ENCODE measurements at places on chromosomes 6 and 20. TPM values are rescaled to one million over a fixed set of nuclear protein-coding genes. Genes with fewer than 3 reads are reported as not detected.

Gene GDAP1L1
- not detected for total RNA-seq

DNA sequence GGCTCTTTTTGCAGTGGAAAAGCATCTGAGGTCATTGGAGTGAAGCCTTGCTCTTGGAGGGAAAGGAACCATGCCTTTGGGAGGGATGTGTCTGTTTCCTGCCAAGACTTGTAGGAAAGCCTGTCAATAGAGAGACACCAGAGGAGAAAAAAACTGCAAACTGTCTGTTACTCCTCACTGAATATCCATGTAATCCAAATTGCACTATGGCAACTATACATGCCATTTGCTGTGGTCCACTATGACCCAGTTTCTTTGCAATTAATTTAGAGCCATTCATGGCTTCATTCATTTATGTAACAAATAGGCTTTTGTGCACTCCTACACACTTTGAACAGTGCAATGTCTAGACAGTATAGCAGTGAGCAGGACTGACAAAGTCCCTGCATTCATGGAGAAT is 296.5 kb downstream of the SLC35F1 start:
- no peaks in the 10 kb centered on the region for H3K36me3 ChIP-seq
- DNase-seq: no peak
- no peak overlapping the region for H3K4me3 ChIP-seq
- H3K27ac ChIP-seq: no peak overlapping the region
- no peaks in the 10 kb centered on the region for H3K27me3 ChIP-seq

DNA sequence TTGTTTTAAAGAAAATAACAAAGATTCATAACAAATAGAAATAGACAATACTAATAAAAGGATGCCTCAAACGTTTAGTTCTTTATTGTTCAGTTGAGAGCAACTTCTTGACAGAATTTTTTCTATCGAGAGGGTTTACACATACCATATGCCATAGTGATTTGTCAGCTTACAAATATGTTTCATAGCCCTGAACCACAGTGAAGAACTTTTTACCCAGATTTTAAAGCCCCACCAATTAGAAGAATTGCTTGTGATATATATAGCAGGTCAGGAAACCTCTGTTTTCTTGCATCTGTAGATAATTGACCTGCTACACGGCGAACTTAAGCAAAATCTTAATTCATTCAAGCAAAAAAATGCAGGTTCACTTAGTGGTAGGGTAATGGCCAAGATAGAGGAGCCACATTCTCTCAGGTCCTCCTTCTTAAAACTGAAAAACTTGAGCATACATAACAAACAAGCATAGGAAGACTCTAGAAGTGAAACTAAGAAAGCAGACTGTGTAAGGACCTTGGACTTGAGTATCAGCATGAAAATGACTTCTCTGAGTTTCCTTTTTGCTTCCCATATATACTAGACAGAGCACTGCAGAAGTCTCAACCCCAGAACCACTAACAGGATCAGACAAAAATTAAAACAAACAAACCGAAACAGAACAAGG is 39.5 kb downstream of the CRISP1 start:
- H3K27me3 ChIP-seq: no peaks in the 10 kb centered on the region
- DNase-seq: no peak
- no peaks in the 10 kb centered on the region for H3K4me1 ChIP-seq
- H3K27ac ChIP-seq: no peak overlapping the region
- H3K4me3 ChIP-seq: no peak overlapping the region

GRCh38 chr6:158488065-158488464 is 71.8 kb upstream of the TMEM181 start:
- H3K36me3 ChIP-seq: no peaks in the 10 kb centered on the region
- no peaks in the 10 kb centered on the region for H3K4me1 ChIP-seq
- no peak for DNase-seq
- no peak overlapping the region for H3K27ac ChIP-seq
- no peaks in the 10 kb centered on the region for H3K27me3 ChIP-seq
- no peak overlapping the region for H3K4me3 ChIP-seq

Gene HLA-DMB
- total RNA-seq: 7.3 TPM

Gene NRSN1
- not detected for total RNA-seq

DNA sequence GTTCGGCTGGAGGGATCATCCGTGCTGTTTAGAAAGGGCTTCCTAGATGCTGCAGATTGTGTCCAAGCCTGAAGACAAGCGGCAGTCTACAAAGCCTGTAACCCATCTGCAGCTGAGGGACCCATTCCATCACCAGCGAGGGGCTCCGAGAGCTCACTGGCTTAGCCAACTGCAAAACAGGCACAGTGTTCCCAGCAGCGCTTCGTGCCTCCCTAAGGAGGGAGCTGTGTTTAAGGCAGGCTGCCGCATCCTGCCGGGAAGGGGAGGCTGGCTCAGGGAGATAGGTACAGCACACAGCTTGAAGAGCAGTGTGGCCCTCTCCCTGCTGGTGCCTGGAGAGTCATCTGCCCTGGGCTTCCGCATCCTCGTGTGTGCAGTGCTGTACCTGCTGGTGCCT is 32.4 kb downstream of the DUSP22 start:
- H3K27ac ChIP-seq: no peak overlapping the region
- no peak overlapping the region for H3K4me3 ChIP-seq
- H3K4me1 ChIP-seq: no peaks in the 10 kb centered on the region

DNA sequence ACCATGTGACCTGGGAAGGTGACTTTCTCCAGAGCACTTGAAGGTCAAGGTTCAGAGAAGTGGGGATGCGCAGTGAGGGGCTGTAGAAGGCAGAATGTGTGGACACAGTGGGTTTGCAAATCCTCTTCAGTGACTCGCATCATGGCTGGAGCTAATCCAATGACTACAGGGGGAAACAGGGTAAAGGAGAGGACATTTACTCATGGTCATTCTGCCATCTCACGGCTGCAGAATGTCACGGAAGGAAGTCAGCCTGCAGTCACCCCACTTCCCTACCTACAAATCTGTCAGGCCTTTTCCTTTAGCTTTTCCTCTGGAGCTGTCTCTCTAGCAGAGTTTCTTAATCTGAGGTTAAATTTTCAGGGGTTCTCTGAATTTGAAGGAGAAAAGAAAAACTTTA is 337.6 kb downstream of the CDC5L start:
- H3K27ac ChIP-seq: no peak overlapping the region
- no peaks in the 10 kb centered on the region for H3K36me3 ChIP-seq
- no peaks in the 10 kb centered on the region for H3K27me3 ChIP-seq
- H3K4me3 ChIP-seq: no peak overlapping the region

DNA sequence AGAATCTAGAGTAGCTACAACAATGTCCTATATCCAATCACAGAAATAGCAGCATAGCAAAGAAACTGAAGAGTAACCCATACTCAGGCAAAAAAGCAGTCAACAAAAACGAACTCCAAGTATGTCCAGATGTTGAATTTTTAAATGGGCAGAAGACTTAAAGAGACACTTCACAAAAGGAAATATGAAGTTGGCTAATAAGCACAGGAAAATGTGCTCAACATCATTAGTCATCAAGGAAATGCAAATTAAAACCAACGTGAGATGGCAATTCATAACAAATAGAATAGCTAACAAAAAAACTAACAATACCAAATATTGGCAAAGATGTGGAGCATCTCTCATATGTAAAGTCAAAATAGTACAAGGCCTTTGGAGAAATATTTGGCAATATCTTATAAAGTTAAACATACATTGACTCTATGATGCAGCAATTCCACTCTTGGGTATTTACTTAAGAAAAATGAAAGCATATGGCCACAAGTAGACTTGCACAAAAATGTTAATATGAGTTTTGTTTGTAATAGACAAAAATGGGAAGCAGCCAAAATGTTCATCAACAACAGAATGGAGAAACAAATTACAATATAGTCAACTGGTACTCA is 37.7 kb downstream of the FRK start:
- no peaks in the 10 kb centered on the region for H3K4me1 ChIP-seq
- no peak for DNase-seq
- H3K4me3 ChIP-seq: no peak overlapping the region
- no peaks in the 10 kb centered on the region for H3K36me3 ChIP-seq
- H3K27ac ChIP-seq: no peak overlapping the region
- H3K27me3 ChIP-seq: no peaks in the 10 kb centered on the region

GRCh38 chr6:14664621-14665315 is 547.2 kb downstream of the CD83 start:
- DNase-seq: no peak
- no peaks in the 10 kb centered on the region for H3K36me3 ChIP-seq
- H3K4me3 ChIP-seq: no peak overlapping the region
- no peaks in the 10 kb centered on the region for H3K27me3 ChIP-seq
- H3K4me1 ChIP-seq: no peaks in the 10 kb centered on the region

Gene FBXO30
- 6.5 TPM for total RNA-seq

DNA sequence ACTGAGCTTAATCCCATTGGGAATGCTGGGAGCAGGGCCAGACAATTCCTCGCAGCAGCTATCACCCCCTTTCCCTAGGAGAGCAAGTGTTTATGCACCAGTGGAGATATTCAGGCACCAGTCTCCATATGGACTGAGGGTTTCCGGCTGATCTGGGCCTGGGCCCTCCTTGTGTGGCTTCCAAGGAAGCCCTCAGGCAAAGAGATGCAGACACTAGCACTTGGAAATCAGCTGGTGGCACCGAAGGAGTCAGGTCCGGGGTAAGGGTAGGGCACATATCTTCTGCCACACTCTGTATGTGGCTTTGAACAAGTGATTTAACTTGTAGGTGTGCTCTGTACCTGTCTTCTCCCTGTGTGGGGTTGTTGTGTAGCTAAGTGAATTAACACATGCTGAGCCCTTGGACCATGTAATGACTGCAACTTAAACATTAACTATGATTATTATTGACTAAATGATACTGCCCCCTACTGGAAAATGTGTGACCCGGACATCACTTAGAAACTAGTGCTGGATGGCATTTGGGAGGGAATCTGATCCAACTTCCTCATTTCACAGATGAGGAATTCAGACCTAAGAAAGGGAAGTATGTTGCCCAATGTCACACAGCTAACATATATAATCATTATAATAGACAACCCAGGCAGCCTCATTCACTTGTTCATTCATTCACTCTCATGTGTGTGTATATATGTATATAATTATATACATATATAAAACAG is 19.3 kb upstream of the WFDC2 start:
- H3K4me1 ChIP-seq: no peaks in the 10 kb centered on the region
- H3K27ac ChIP-seq: peak overlapping the region; percentile 65
- no peak for DNase-seq
- H3K4me3 ChIP-seq: no peak overlapping the region
- no peaks in the 10 kb centered on the region for H3K36me3 ChIP-seq

GRCh38 chr6:128005009-128005408 is 104.2 kb upstream of the THEMIS start:
- H3K4me1 ChIP-seq: no peaks in the 10 kb centered on the region
- no peak overlapping the region for H3K27ac ChIP-seq
- no peaks in the 10 kb centered on the region for H3K27me3 ChIP-seq
- no peak for DNase-seq

- no peaks in the 10 kb centered on the region for H3K36me3 ChIP-seq
- H3K4me3 ChIP-seq: no peak overlapping the region
- H3K27me3 ChIP-seq: no peaks in the 10 kb centered on the region
- no peak for DNase-seq
- H3K27ac ChIP-seq: no peak overlapping the region
These were observed 108.7 kb downstream of the NCOA3 start for GRCh38 chr20:47610247-47610944.

Gene BPIFB2
- total RNA-seq: not detected

Gene ZNF76
- total RNA-seq: 75.5 TPM

DNA sequence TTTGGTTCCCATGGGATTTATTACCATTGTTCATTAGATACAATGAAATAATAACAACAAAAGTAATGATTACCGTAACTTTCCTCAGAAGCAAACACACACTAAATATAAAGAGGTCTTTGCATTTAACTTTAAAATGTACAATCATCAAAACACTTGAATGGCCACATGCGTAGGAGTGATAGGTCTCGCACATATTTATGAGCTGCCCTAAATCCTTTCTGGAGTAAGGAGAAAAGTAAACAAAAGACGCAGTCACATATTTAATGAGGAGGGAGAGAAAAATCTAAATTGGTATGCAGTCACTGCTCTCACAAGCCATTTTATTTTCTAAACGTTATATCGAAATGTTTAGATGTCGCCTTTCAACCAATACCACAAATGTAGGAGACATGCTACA is 129.4 kb upstream of the TCF21 start:
- no peaks in the 10 kb centered on the region for H3K27me3 ChIP-seq
- no peak for DNase-seq
- no peaks in the 10 kb centered on the region for H3K4me1 ChIP-seq
- no peak overlapping the region for H3K27ac ChIP-seq
- no peaks in the 10 kb centered on the region for H3K36me3 ChIP-seq

Gene FIG4
- 16.6 TPM for total RNA-seq

DNA sequence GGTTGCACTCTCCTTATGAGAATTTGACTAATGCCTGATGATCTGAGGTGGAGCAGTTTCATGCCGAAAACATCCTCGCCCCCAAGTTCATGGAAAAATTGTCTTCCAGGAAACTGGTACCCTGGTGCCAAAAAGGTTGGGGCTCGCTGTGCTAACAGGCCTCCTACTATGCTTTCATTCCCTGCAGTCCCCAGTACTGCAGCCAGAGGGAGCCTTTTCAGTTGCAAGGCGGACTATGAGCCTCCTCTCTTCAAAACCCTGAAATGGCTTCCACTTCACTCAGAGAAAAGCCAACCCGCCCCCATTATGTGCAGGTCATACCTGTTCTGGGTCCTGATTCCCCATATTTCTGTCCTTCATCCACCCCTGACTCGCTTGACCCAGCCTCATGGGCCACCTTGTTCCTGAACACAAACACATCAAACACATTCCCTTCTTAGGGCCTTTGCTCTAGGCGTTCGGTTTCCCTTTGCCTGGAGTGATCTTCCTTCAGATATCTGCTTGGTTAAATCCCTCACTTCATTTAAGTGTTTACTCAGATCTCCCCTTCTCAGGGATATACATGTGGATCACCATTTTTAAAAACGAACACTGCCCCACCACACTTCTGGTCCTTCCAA is 173.7 kb downstream of the PHACTR1 start:
- no peaks in the 10 kb centered on the region for H3K4me1 ChIP-seq
- H3K27ac ChIP-seq: no peak overlapping the region
- DNase-seq: no peak
- H3K4me3 ChIP-seq: no peak overlapping the region

Gene ULBP3
- total RNA-seq: 28.9 TPM

Gene COL12A1
- 8.6 TPM for total RNA-seq

GRCh38 chr6:131283466-131284175 is 148.4 kb downstream of the AKAP7 start:
- no peak overlapping the region for H3K4me3 ChIP-seq
- no peaks in the 10 kb centered on the region for H3K27me3 ChIP-seq
- H3K4me1 ChIP-seq: no peaks in the 10 kb centered on the region
- DNase-seq: no peak
- H3K27ac ChIP-seq: no peak overlapping the region
- no peaks in the 10 kb centered on the region for H3K36me3 ChIP-seq

DNA sequence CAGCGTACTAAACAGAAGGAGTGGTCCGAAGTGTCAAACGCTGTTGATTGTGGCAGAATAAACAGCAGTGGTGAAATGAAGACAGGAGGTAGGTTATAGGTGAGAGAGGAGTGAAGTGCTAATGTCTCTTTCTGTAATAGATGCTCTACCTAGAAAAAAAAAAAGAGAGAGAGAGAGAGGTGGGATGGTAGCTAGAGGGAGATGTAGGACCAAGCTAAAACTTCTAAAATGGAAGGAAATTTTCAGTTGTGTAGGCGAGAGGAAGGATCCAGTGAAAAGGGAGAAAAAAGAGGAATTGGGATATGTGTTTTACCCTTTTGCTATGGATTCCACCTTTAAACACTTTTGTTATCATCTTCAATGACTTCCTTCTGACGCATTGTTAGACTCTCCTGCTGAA is 126.5 kb upstream of the BMP2 start:
- no peak overlapping the region for H3K4me3 ChIP-seq
- no peaks in the 10 kb centered on the region for H3K27me3 ChIP-seq
- DNase-seq: no peak
- H3K27ac ChIP-seq: no peak overlapping the region
- no peaks in the 10 kb centered on the region for H3K36me3 ChIP-seq
- no peaks in the 10 kb centered on the region for H3K4me1 ChIP-seq
